ENCODE measurements at places on chromosomes 13 and 19. TPM values are rescaled to one million over a fixed set of nuclear protein-coding genes. Genes with fewer than 3 reads are reported as not detected.
A peak's percentile ranks its signal among the peaks of the same experiment; 100 is the strongest.

- no peaks in the 10 kb centered on the region for H3K36me3 ChIP-seq
- H3K27ac ChIP-seq, result peak overlapping the region; percentile 84
- no peaks in the 10 kb centered on the region for H3K27me3 ChIP-seq
- H3K4me3 ChIP-seq, result peak overlapping the region; percentile 21
- DNase-seq, result no peak
These were observed 4.4 kb upstream of the SIN3B start for GRCh38 chr19:16824658-16825311.

GRCh38 chr19:10603873-10604459 lies 16.9 kb upstream of the AP1M2 start:
- H3K27ac ChIP-seq, result peak overlapping the region; percentile 87
- peaks cover 7% of the 10 kb centered on the region for H3K36me3 ChIP-seq
- DNase-seq, result peak; percentile 80
- peak overlapping the region; percentile 96 for H3K4me3 ChIP-seq
- H3K27me3 ChIP-seq, result no peaks in the 10 kb centered on the region
- peaks cover 23% of the 10 kb centered on the region for H3K4me1 ChIP-seq

GRCh38 chr13:59745392-59745788 lies 418.3 kb downstream of the DIAPH3 start:
- H3K4me3 ChIP-seq, result no peak overlapping the region
- no peaks in the 10 kb centered on the region for H3K27me3 ChIP-seq
- H3K4me1 ChIP-seq, result no peaks in the 10 kb centered on the region

DNA sequence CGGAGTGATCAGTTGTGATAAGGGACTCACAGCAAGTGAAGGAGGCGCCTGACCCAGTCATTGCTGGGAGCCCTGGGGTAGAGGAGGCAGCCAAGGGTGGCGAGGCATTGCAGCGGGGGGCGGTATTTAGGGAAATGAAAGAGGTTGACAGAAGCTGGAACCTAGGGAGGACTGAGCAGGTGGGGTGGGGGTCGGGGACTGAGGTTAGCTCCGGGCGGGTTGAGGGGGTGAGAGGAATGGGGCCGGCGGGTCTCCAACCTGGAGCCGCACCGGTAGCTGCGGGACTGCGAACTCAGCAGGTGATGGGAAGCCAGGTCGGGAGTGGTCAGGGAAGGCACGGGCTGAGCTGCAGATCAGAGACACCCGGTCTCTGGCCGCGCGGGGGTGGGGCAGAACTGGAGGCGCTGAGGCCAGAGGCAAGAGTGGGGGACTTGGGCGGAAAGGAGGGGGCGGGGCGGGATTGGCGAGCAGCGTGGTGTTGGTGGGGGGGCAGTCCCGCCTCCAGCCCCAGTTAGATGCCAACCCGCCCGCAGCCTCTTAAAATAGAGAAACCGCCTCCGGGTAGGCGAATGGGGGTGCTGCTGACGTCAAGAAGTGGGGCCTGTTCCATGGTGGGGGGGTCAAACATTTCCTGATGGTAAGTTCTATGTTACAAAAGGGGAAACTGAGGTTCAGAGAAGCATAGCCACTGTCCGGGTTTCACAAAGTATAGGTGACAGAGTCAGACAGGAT lies 1.5 kb downstream of the MAST3 start:
- H3K27me3 ChIP-seq, result no peaks in the 10 kb centered on the region
- no peak overlapping the region for H3K4me3 ChIP-seq
- no peaks in the 10 kb centered on the region for H3K36me3 ChIP-seq

DNA sequence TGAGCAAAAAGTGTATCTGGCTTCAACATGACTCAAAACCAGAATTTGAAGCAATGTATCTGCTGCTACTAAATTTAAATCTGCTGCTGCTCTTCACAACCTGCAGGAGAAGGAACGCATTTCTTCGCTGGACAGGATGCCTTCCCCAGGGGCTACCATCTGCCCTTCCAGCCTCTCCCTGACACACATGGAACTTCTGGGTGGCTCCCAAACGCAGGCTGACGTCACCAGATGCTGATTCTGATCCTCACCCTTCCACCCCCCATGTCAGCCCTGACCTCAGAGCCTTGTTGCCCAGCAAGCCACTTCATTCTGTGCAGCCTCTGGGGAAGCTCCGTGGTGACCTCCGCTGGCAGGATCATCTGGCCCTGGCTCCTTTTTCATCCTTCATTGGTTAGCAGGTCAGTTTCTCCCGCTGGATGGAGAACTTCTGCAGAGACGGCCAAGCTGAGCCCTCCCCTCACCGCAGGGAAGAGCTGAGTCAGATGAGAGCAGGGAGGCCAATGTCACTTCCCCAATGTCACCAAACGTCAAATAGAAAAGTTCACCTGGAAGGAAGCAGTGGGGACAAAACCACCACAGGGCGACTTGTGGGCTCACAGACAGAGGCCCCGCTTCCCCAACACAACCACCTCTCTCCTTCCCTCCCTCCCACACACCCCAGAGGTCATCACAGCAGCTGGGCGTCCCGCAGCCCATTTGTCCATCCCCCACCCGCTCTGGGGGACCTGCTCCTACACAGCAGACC lies 14.0 kb upstream of the RAB20 start:
- no peak overlapping the region for H3K27ac ChIP-seq
- no peaks in the 10 kb centered on the region for H3K36me3 ChIP-seq
- H3K27me3 ChIP-seq, result peaks cover 62% of the 10 kb centered on the region
- H3K4me3 ChIP-seq, result no peak overlapping the region

- H3K27me3 ChIP-seq, result no peaks in the 10 kb centered on the region
- no peak overlapping the region for H3K4me3 ChIP-seq
- no peaks in the 10 kb centered on the region for H3K36me3 ChIP-seq
- H3K4me1 ChIP-seq, result no peaks in the 10 kb centered on the region
These were observed 24.7 kb downstream of the FGF9 start for GRCh38 chr13:21695546-21695945.

DNA sequence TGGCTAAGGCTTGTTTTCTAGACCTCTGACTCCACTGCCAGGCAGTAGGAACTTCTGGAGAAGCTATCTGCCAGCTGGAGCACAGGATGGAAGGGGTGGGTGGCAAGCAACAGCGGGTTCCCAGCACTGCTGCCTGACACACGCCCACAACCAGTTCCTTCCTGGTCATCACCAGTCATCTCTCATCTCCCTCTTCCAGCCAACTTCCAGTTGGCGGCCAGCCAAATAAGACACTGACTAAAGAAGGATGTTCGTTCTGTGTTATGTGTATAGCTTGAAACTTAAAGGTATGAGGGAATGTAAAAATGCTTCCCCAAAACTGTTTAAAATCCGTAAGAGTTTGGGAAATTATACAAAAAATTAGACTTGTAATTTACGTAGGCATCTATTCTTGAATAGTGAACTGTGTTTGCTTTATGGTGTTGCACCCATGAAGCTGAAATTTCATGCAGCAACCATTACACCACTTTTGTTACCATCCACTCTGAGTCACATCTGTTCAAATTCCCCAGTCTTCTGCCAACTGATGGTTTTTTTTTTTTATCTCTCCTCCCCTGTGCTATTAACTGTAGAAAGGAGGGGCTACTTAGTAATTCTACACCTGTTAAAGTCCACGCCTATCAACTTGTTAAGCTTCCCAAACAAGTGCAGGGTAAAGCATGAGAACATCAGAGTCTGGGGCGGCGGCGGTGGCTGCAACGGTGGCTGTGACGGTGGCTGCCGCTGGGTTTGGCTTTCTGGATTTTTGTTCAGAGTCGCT lies 86.2 kb upstream of the FRY start:
- H3K36me3 ChIP-seq, result no peaks in the 10 kb centered on the region
- no peaks in the 10 kb centered on the region for H3K27me3 ChIP-seq
- no peaks in the 10 kb centered on the region for H3K4me1 ChIP-seq

DNA sequence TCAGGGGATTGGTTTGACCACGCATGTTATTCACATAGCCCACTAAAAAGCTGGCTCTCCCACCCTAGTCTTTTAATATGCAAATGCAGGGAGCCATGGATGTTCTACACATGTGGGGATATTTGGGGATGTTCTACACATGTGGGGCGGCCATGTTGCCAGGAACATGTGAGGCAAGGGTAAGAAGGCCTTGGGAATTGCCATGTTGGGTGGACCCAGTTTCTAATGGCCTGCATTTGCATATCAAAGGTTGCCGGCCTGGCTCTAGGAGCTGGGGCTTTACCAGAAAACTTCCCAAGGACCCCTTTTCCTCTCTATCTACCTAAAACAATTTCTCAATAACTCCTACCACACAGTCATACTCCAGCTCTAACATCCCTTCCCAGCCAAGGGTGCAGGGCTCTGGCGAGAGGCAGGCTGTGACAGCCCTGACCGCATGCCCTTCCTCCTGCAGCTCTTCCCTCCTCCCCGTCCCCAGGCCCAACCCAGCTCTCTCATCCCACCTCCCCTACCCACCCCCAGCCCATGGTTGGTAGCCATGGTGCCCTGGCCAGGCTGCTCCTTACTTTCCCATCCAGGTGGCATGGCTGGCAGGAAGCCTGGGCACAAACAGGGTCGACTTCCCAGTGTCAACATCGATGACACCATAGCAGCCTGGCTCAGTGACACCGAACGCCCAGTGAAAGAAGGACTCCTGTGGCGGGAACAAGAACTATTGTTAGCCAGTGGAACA lies 11.0 kb downstream of the PEPD start:
- no peaks in the 10 kb centered on the region for H3K27me3 ChIP-seq
- H3K4me1 ChIP-seq, result peaks cover 19% of the 10 kb centered on the region
- H3K27ac ChIP-seq, result no peak overlapping the region
- peaks cover 51% of the 10 kb centered on the region for H3K36me3 ChIP-seq
- DNase-seq, result no peak

- H3K4me3 ChIP-seq, result no peak overlapping the region
- H3K4me1 ChIP-seq, result no peaks in the 10 kb centered on the region
- no peaks in the 10 kb centered on the region for H3K36me3 ChIP-seq
- DNase-seq, result no peak
- no peaks in the 10 kb centered on the region for H3K27me3 ChIP-seq
These were observed 3.6 kb downstream of the FCHO1 start for GRCh38 chr19:17754634-17755442.

- no peak for DNase-seq
- H3K36me3 ChIP-seq, result no peaks in the 10 kb centered on the region
- H3K4me3 ChIP-seq, result no peak overlapping the region
- H3K27me3 ChIP-seq, result no peaks in the 10 kb centered on the region
- H3K27ac ChIP-seq, result no peak overlapping the region
- H3K4me1 ChIP-seq, result no peaks in the 10 kb centered on the region
These were observed 309.1 kb downstream of the KLF12 start for GRCh38 chr13:73825143-73825542.

DNA sequence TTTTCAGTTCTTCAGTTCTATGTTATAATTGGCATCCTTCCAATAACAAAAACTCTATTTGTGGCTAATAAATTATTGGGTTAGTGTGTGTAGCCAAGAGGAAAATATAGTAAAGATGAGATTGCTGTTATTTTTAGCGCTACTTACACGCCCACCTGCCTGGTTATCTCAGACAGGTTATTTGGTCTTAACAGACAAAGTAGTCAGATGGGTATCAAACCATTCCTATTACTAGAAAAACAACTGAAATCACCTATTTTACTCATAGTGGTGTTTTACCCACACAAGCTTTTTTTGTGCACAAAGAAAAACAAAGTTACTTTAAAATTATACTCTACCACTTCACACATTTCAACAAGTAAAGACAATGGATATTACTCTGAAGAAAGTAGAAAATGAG lies 151.2 kb downstream of the TBC1D4 start:
- no peak for DNase-seq
- H3K27ac ChIP-seq, result no peak overlapping the region
- H3K4me1 ChIP-seq, result no peaks in the 10 kb centered on the region
- H3K27me3 ChIP-seq, result no peaks in the 10 kb centered on the region

GRCh38 chr19:45404557-45405434 lies at the start of gene PPP1R13L:
Gene PPP1R13L, minus strand, starts transcription at chr19:45405069. Its CDS starts 6,751 bp downstream, at chr19:45398318.
- H3K4me1 ChIP-seq, result peaks cover 20% of the 10 kb centered on the region
- peak within 1 kb of the TSS; percentile 99 for H3K27ac ChIP-seq
- peak within 1 kb of the TSS; percentile 63 for H3K4me3 ChIP-seq
- no peaks in the 10 kb centered on the region for H3K27me3 ChIP-seq
- peaks cover 16% of the 10 kb centered on the region for H3K36me3 ChIP-seq

- no peak within 1 kb of the TSS for H3K4me3 ChIP-seq
- no peaks in the 10 kb centered on the region for H3K27me3 ChIP-seq
- peaks cover 4% of the 10 kb centered on the region for H3K4me1 ChIP-seq
- H3K27ac ChIP-seq, result no peak within 1 kb of the TSS
These were observed at the start of gene SPACA4 for GRCh38 chr19:48606463-48607358. Gene SPACA4, plus strand, starts transcription at chr19:48606742. Its CDS starts 237 bp downstream, at chr19:48606979.

DNA sequence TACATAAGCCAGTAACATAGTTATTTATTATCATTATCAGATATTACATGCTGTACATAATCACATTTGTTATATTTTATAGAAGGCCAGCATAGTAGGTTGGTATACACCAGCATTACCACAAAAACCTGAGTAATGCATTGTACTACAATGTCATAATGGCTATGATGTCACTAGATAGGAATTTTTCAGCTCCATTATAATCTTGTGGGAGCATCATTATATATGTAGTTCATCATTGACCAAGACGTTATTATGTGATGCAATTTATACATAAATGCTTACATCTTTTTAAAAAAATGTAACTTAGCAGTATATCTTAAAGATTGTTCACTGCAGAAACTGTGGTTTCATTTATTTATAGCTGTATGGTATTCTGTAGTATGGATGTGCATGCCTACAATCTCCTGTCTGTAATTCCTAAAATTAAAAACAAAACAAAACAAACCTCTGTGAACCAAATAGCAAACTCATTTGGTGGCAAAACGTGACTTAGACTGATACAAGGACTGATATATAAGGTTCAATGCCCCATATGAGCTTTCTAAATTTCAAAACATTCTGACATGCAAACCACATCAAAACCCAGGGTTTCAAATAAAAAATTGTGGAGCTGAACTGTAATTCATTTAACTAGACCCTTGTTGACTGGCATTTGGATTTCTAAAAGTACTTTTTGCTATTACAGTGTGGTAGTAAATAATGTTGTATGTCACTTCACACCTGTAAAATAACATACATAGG lies 250.9 kb downstream of the DLEU7 start:
- H3K27me3 ChIP-seq, result no peaks in the 10 kb centered on the region
- DNase-seq, result no peak
- peak overlapping the region; percentile 66 for H3K27ac ChIP-seq
- no peaks in the 10 kb centered on the region for H3K36me3 ChIP-seq

GRCh38 chr13:60355056-60355455 lies 42.0 kb upstream of the TDRD3 start:
- no peaks in the 10 kb centered on the region for H3K4me1 ChIP-seq
- no peaks in the 10 kb centered on the region for H3K27me3 ChIP-seq
- no peak overlapping the region for H3K4me3 ChIP-seq
- DNase-seq, result no peak

GRCh38 chr13:54536112-54536511 lies 1507.5 kb downstream of the OLFM4 start:
- no peak overlapping the region for H3K4me3 ChIP-seq
- no peak overlapping the region for H3K27ac ChIP-seq
- H3K4me1 ChIP-seq, result no peaks in the 10 kb centered on the region

GRCh38 chr19:50599427-50599826 lies 31.2 kb upstream of the LRRC4B start:
- no peak overlapping the region for H3K27ac ChIP-seq
- H3K36me3 ChIP-seq, result no peaks in the 10 kb centered on the region
- H3K4me3 ChIP-seq, result no peak overlapping the region
- no peaks in the 10 kb centered on the region for H3K4me1 ChIP-seq
- H3K27me3 ChIP-seq, result no peaks in the 10 kb centered on the region

GRCh38 chr19:3665681-3666544 lies 34.4 kb downstream of the PIP5K1C start:
- H3K27me3 ChIP-seq, result no peaks in the 10 kb centered on the region
- peaks cover 43% of the 10 kb centered on the region for H3K36me3 ChIP-seq
- peak; percentile 52 for DNase-seq
- H3K4me1 ChIP-seq, result peaks cover 10% of the 10 kb centered on the region

FBXO17 gene
- 21.0 TPM for total RNA-seq

KCNC3 gene
- total RNA-seq, result not detected

SLC25A42 gene
- total RNA-seq, result 6.7 TPM

ZNF253 gene
- 1.6 TPM for total RNA-seq

N4BP2L1 gene
- not detected for total RNA-seq

STARD13 gene
- total RNA-seq, result 7.8 TPM

All from SJSA1 (cell line).